ENCODE measurements at places on chromosomes 7 and 10.

GRCh38 chr10:122176232-122177213, 94.6 kb upstream of the BTBD16 start:
- no peak for DNase-seq

- DNase-seq = peak; percentile 58
Observed at GRCh38 chr7:127585044-127585953, at the start of gene GCC1. GCC1 (minus strand) TSS chr7:127585596; CDS start chr7:127585182, 414 bp downstream.

GRCh38 chr7:17333221-17333620, 34.8 kb downstream of the AHR start:
- DNase-seq = no peak

GRCh38 chr10:120012566-120012965, 120.0 kb downstream of the SEC23IP start:
- DNase-seq = no peak

All from thoracic aorta (tissue), 2 donors.